ENCODE measurements at places on chromosomes 12 and 14.

DNA sequence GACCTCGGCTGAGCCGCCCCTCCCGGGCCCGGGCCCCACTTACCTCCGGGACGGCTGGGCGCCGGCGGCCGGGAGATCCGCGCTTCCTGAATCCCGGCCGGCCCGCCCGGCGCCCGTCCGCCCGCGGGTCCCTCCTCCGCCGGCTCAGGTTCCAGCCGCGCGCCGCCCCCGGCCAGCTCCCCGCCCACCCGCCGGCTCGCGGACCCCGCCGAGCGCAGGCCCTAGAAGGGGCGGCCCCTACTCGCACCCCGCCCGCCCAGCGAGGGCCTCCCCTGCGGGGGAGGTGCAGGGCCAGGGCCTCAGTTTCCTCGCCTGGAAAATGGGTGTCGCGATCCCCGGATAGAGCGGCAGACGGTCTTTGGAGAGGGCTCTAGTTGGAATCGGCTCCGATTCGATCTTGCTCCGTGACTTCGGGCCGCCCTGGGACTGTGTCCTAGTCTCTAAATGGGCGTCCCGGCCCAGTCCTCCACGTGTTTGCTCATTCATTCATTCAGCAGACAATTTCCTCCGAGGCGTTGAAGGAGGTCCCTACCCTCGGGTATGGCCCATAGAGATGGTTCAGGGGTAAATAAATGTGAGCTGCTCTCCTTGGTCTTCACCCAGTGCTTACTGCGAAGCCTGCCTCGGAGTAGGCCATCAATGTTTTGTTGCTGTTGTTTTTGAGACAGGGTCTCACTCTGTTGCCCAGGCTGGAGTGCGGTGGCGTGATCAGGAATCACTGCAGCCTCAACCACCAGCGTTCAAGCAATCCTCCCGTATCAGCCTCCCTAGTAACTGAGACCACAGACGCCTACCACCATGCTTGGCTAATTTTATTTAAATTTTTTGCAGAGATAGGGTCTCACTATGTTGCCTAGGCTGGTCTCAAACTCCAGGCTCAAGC is at the start of gene TRPV4:
Gene TRPV4, minus strand, starts transcription at position 92 of the 883 bp plus-strand sequence. CDS start 18,602 bp downstream, outside the sequence.
- DNase-seq, result no peak

DNA sequence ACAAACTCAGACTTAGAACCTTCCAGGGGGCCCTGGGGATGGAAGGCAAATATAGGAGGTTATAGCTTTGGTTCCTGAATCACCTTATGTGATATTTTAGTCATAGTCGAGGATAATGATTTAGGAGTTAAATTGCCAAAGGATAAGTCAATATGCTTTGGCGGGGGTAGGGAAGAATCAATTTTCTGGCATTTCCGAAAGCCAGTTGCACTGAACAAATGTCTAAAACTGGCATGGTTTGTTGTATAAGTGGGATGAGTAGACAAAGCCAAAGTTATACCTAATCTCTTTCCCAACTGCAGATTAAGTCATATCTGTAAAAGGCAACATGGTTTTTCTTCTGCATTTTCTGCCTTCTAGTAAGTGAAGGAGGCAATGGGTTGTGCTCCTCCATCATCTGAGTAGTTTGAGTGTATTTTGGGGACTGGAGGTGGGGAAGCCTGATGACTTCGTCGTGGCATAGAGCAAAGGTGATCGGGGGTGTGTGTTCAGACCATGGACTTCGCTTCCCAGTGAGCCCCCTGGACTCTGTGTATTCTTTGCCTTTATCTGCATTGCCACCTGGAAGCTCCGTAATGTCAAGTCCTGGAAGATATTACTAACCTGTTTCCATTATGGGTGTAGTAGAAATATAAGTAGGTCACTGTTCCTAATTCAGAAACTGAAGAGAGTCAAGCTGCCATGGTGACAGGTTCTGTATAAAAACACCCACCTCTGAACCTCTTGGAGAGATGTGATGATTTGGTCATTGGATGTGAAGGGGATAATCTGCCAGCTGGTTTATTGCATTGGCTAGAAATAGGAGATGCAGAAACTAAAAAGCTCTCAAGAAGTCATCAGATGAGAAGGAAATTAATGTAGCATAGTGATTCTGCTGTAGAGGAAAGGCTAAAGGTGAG is 24.5 kb downstream of the PPFIBP1 start:
- no peak for DNase-seq

DNA sequence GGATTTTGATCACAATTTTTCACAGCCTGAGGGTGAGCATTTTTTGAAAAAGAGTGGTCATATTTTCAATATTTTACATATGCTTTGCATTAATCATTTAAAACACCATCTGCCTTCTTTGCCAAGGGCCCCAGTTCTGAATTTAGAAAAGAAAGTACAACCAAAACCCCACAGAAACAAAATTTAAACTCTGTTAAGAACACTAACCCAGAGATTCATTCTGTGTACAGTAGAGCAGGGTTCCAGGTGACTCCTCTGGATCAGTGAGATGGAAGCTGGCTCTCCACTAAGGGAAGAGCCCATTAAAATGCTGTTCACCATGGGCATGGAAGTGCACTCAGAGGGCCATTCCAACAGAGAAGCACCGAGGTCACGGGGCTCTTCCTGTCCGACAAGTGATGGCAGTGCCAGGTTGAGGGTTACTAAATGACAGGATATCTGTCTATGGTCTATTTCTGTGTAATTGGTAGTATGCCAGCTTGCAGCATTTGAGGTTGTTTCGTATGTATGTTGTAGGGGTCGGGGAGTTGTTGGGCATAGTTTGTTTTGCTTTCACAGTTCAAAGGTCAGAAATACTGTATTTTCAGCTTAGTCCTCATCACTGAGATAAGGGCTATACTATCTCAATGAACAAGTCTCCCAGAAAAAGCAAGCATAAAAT is 95.9 kb downstream of the SLC35F4 start:
- DNase-seq, result no peak

DNA sequence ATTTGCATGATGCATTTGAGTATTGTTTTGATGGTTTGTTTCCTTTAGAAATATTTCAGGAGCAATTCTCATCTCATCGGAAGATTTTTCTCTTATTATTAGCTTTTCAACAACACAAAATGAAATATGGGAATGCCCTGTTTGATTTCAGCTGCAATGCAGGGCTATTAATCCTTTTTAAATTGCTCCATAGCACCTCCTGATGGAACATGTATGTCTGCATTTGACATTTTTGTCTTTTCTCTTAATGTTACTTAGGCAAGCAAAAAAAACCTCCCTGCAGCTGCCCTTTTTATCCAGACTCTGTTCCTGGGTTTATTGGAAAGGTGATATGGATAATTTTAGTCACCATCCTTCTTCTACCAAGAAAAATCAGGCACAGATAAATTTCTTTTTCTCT is 895.8 kb downstream of the RPS29 start:
- DNase-seq, result no peak

GRCh38 chr12:88241862-88242570 is 99.9 kb downstream of the TMTC3 start:
- DNase-seq, result peak; percentile 58

- peak; percentile 74 for DNase-seq
Observed at GRCh38 chr14:87994974-87995373, 2.0 kb upstream of the GALC start.

DNA sequence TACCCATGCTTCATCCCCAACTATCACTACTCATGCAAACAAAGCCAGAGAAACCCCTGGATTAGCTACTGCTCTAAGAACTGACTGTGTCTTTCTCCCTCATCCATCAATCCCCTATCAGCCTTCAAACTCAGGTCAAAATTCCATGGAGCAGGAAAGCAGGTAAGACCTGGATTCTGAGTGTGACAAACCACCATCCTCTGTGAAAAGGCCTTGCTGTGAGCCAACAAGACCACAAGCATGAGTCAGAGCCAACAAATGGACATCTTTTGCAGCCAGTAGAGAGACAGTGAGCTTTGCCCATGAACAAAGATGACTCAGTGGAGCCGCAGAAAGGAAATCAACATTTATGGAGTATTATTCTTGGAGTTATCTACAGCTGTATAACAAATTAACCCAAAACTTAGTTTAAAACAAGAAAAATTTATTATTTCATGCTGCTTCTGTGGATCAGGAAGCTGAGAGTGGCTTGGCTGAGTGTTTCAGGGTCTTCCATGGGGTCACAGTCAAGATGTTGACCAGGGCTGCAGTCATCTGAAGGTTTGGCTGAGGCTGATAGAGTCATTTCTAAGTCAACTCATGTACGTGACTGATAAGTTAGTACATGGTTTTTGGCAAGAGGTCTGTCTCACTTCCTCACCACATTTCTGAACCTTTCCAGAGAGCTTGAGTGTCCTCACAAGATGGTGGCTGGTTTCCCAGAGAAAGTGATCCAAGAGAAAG is 61.1 kb downstream of the PITPNM2 start:
- DNase-seq, result peak; percentile 19

DNA sequence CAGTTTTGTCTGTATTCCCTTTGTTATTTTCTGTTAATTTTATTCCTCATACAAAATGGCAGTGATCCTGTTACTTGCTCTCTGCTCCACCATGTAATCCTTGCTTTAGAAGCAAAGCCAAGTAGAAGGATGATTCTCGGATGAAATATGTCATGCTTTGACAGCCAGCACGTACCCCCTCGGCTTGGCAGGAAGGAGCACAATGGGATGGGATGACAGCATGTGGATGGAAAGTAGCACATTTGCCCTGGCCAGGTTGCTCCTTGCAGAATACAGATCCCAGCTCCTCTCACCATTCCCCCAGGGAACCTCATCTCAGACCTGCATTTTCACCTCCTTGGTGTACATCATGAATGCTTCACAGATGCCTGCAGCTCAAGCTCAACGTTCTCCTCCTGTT is 35.1 kb upstream of the ATF1 start:
- DNase-seq, result no peak

- no peak for DNase-seq
Observed at GRCh38 chr12:64392221-64392620, 1.7 kb upstream of the C12orf56 start.

DNA sequence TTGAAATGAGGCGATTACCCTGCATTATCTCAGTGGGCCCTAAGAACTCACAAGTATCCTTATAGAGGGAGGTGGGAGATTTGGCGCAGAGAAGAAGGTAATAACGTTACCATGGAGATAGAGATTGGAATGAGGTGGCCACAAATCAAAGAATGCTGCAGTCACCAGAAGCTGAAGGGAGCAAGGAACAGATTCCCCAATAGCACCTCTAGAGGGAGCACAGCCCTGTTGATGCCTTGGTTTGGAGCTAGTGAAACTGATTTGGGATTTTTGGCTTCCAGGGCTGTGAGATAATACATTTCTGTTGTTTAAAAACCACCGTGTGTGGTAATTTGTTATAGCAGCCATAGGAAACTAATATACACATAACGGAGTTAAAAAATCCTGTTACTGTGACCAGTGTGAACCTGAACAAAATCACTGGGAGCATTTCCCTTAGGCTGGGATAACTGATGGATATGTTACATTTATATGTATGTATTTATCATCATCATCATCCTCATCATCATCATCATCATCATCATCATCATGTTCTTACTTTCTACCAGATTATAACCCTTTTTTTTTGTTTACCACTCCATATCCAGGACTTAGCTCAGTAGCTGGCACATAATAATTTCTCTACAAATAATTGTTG is 100.3 kb downstream of the LIN7A start:
- no peak for DNase-seq

GRCh38 chr12:108635201-108635996 is 1.7 kb upstream of the SELPLG start:
- peak; percentile 54 for DNase-seq

DNA sequence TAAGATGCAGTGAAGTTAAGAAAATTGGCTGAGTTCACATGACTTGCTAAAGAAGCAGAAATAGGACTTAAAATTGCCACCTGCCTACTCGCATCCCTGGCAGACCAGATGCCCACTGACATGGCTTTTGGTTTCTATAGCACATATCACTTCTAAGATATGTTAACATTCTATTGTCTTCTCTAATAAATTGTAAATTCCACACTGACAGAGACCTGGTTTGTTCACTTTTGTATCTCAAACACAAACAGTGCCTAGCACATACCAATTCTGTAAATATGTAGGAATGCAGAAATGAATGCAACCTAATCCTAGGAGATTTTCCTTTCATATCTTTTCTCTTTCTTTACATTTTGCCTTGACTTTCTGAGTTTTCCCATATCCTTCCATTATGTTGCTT is 1047.6 kb downstream of the AACS start:
- no peak for DNase-seq

DNA sequence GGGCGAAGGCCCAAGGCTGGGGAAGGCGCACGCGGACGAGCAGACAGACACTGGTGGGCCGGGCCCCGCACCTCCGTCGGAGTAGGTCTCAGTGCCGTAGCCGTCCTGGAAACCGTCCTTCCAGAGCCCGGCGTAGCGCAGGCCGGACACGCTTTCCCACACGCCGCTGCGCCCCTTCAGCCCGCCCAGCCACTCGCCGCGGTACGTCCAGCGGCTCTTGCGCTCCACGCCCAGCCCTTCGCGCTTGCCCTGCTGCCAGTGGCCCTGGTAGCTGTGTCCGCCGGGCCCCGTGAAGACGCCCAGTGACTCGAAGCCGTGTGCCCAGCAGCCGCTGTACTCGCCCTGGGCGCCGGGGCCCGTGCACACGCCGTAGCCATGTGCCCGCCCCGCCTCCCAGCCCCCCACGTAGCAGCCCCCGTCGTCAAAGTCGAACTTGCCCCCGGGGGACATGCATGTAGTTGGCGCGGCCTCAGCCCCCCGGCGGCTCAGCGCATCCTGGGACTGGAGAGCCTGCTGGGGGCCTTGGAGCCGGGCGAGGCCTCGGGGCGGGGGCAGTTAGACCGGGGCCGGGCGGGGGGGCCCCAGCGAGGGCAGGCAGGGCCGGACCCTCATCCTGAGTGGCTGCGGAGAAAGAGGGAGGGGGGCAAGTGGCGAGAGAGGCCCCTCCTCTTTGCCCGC is 1.4 kb downstream of the JPH4 start:
- DNase-seq, result no peak

- no peak for DNase-seq
Observed at GRCh38 chr12:92493816-92494215, 209.0 kb upstream of the PLEKHG7 start.

GRCh38 chr12:11771895-11772502 is 122.5 kb downstream of the ETV6 start:
- no peak for DNase-seq

DNA sequence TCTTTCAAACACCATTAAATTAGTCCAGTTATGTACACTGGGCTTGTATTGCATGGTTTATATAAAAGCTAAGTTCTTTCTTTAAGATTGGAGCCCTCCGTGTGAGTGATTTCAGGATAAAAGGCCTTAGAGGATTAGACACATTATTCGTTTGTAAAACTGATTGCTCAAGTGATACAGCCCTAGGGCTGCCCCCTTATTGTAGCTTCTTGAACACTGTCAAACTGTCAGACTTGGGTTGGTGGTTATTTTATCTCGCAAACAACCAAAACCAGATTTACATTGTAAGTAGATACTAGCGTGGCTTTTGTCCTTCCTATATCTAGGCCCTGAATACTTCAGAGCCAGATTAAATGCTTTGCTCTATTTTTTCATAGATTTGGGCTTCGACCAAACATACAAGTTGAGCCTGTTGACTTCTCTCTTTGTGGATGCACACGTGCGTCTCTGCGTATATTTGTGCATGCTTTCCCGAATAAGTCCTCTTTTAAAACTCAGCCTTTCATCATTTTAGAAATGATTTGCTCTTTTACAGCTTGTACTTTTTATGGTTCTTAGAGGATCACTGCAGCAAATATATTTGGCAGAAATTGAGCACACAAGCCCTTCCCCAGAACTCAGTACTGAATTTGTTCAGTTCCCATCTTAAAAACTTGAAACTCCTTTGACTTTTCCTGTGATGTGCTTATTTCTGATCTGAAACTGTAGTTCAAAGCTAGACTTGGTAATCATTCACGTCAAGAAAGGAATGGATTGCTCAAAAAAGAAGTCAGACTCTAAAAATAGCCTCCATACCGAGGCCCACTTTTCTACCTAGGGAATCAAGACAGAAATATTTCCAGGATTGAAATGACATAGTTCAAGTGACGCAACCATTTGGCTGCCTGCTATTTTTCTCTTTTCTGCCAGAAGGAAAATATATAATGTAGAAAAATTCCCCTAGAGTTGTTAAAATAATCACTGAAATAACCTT is 129.5 kb downstream of the ETV6 start:
- DNase-seq, result no peak
